ENCODE measurements at places on chromosomes 11 and 22.

DNA sequence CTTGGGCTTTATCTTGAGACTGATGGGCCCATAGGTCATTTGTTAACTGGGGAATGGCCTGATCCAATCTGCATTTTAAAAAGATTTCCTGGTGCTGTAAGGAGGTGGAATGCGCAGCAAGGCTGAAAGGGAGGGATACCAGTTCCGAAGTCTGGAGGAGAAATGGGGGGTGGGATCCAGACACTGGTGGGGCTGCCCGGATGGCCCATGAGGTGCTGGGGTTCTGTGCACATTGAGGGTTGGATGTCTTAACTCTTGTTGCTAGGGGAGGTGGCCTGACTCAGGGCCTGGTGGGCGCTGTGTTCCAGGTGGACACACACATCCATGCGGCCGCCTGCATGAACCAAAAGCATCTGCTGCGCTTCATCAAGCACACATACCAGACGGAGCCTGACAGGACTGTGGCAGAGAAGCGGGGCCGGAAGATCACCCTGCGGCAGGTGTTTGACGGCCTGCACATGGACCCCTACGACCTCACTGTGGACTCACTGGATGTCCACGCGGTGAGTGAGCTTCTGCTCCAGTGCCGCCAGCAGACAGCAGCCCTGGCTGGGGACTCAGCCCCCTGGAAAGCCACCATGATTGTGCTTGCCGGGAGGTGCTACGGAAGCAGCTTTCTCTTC is 38.1 kb downstream of the AMPD3 start:
- DNase-seq, result no peak

GRCh38 chr11:134677891-134678551 is 266.0 kb upstream of the B3GAT1 start:
- DNase-seq, result no peak

DNA sequence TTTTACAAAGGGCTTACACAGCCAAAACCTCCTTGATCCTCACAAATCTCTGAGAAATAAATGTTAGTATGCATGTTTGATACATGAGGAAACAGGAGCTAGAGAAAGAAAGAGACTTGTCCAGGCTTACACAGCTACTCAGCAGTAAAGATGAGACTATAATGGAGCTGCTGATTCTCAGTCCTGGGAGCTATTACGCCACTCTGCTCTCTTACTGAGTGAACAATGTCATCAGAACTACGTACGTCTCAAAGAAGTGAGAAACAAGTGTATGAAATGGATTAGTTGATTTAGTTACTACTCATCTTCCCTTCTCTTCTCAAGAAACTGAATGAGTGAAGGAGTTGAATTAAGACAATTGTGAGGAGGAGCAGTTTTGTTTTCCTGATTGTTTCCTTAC is 12.3 kb downstream of the MS4A6E start:
- no peak for DNase-seq

GRCh38 chr11:121466063-121466794 is 13.5 kb upstream of the SORL1-AS1 start:
- peak; percentile 95 for DNase-seq

DNA sequence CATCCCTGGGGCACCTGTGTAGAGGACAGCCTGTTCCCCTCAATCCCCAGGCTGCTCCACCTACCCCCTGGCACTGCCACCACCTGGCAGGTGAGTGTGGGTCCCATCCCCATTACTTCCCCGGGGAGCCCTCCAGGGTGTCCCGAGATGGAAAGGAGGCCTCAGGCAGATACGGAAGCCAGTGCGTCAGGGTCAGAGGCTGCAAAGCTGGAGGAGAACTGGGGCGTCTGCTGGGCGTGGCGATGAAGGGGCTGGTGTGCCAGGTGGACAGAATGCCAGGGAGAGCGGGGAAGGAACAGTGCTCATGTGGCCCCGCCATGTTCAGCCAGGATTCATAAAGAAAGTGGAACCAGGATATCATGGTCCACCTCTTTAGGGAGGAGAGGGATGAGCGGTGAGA is 7.8 kb downstream of the YPEL1 start:
- no peak for DNase-seq

GRCh38 chr11:83070044-83070701 is 1.5 kb downstream of the RAB30 start:
- DNase-seq, result peak; percentile 79

GRCh38 chr11:17846852-17847453 is 112.4 kb downstream of the KCNC1 start:
- peak; percentile 65 for DNase-seq

- peak; percentile 90 for DNase-seq
Observed at GRCh38 chr11:112318184-112318591, 57.5 kb upstream of the PLET1 start.

DNA sequence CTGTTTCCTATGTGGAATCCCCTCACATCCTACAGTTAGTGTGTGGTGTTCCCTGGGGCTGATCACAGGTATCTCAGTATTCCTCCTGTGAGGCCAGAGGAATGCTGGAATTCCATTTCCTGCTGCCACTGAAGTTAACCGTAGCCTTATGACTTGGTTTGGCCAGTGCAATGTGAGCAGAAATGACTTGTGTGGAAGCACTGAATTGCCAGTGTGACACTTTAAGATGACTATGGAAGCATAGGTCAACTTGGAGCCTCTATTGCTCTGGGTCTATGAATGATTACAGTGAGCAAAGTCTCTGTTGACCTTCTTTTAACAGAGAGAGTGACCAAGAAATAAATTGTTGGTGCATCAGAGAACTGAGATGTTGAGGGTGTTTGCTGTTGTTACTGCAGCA is 16.5 kb downstream of the TBRG1 start:
- no peak for DNase-seq

GRCh38 chr11:48193876-48194275 is 22.7 kb upstream of the OR4B1 start:
- DNase-seq, result peak; percentile 74

GRCh38 chr11:65216830-65217229 is 35.1 kb downstream of the CAPN1 start:
- no peak for DNase-seq

GRCh38 chr22:32999039-32999815 is 59.0 kb downstream of the SYN3 start:
- no peak for DNase-seq

- DNase-seq, result peak; percentile 8
Observed at GRCh38 chr11:124799348-124800225, 619 bp downstream of the MSANTD2 start.

DNA sequence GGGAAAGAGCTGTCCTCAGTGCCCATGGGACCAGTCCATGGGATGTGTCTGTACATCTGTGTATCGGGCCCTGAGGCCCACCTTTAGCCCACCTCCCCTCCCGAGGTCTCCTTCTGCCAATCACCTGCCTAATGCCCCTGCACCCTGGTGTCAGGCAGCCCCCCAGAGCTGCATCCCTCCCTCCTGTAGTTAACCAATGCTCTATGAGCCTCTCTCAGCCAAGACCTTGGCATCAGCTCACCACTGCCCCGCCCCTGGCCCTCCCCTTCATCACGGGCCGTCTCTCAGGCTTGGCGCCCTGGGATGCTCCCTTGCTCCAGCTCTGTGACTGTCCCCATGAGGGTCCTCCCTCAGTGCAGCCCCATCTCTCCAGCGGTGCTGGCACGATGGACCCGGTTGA is 18.5 kb downstream of the MGAT3 start:
- no peak for DNase-seq

DNA sequence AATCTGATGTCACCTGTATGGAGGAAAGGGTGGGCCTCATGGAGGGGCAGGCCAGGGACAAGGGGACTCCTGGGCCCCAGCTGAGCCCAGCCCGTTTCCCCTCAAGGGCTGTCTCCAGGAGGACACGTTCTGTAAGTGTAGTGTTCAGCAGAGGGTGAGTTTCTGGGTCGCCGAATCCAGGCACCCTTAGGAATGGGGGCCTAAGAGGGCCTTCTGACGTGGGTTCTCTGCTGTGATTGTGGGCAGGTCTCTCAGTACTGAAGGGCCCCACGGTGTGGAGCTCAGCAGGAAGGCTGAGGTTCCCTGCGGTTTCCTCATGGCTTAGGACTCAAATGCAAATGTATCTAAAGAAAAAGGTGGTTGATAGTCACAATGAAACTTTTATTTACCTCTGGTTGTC is 6.5 kb downstream of the PTDSS2 start:
- no peak for DNase-seq

DNA sequence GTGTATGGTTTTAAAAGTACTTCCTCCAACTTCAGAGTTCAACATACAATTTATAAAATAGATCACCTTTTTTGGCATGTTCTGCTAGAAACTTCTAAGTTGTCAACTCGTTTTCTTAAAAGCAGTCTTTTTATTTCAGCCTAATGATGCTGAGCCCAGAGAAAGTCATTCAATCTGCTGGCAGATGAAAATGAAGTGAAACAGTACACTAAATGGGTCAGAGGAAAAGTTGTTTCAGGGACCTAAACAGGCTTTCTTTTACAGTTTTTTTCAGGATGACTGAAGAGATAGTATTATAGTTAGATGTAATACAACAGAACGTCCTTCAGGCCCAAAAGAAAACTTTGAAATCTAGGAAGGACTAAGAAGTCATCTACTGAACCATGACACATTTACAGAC is 842.7 kb upstream of the CCDC90B start:
- DNase-seq, result no peak

- no peak for DNase-seq
Observed at GRCh38 chr22:44493206-44493605, 4.8 kb downstream of the RTL6 start.

Data from astrocyte (in vitro differentiated cells and primary cell).